ENCODE measurements at places on chromosomes 7 and 10.

DNA sequence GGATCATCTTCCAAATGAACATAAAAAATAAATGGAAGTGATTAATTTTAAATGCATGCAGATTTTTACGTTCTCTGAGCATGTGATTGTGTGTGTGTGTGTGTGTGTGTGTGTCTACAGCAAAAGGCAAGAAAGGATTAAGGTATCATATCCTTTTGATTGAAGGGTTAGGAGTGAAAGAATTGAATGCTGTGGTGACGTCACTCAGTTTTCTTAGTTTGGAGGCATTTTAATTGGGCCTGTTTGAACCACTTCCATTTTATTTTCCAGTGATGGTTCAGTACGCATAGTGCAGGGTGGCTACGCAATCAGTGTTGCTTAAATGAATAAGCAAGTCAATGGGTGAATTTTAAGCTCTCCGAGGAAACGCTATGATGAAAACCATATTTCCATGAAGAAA, 31.3 kb downstream of the TACC2 start:
- DNase-seq: no peak

DNA sequence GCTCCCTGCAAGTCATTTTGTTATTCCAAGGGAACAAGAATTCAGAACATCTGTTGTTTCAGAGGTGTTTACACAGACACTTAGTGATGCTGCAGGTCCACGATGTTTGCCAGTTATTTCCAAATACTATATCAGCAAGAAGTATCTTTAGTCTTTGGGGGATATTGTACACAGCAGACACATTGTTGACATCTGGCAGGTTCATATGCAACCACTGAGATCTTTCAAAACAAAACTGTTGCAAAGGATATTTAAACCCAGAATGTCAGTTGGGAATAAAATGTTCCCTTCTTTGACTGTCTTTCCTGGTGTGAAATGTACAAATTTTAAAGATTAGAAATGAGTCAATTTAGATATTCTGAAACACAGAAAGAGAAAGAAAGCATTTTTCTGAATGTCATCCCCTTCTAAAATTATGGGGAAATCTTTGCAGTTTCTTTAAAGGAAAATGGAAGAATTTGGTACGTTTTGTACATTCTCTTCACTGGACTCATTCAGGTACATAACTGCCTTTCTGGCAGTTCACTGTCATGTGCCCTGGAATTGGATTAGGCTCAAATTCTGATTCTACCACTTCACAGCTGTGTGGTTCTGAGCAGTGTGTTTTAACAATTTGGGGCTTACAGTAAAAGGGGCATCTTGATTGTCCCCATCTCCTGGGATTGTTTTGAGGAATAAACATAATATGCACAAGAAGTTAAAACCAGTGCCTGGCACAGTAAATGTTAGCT, 40.3 kb upstream of the CELF2 start:
- no peak for DNase-seq

DNA sequence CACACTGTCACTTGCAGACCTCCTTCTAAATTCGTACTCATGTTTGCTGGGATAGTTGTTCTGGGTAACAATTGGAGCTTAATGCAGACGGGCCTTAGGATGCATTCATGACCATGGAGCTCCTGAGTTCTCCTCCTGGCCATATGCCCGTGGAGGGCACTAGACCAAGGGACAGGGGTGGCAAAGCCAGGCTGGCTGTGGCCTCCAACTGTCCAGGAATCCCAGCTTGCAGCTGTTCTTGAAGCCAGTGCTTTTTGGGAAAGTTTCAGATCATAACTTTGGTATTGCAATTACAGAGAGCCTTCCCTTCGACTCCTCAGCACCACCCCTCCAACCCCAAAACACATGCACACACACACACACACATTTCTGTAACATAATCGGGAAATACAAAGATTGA, 30.6 kb downstream of the ANTXRL start:
- DNase-seq: no peak

GRCh38 chr7:28155964-28156363, 24.6 kb downstream of the JAZF1 start:
- no peak for DNase-seq

GRCh38 chr10:28054228-28054860, 55.5 kb upstream of the ODAD2 start:
- no peak for DNase-seq

- DNase-seq: no peak
Measured at GRCh38 chr7:144455040-144455404, 51.5 kb upstream of the NOBOX start.

DNA sequence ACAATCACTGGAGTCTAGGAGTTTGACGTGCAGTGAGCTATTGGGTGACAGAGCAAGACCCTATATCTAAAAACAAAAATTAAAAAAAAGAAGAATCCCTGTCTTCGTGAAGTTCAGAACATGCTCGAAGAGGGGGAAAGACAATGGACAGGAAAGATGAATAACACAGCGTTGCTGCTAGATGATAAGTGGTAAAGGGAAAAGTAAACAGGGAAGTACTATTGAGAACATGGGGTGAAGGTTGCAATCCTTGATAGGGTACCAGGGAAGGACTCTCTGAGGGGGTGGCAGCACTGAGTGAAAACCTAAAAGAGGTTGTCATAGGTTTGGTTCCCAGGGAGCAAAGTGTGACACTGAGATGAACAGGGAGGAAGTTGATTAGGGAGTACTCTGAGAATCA, 2.8 kb upstream of the ABRAXAS2 start:
- no peak for DNase-seq

DNA sequence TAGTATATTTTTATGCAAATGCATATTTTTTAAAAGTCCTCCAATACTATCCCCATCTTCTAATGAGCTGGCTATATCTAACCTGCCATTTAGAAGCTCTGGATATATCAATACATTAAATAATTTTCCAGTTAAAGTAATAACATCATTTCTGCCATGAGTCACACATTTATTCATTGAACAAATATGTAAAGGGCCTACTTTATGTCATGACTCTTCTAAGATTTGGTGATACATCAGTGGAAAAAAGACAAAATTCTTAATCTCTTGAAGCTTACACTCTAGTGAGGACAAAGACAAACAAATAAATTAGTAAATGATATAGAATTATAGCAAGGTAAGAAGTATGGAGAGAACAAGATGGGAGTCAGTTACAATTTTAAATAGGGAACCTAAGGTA, 716.8 kb upstream of the LRRTM3 start:
- DNase-seq: no peak

DNA sequence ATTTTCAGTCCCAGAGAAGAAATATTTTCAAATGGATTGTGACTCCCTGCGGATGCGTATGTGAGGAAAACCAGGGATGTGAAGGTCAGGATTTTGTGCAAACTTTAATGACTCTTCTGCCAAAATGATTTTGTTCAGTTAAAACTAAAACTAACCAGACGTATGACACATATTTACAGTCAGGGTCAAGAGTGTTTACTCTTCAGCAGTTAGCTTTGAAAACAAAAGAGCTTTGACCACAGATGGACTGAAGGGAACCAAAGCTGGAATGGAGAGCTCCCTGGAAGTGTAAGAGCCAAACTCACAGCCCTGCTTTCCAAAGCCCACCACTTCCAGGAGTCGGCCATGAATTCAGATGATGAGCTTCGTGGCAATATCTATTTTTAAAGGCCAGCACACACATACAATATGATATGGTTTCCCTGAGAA, 15.5 kb downstream of the SVIL start:
- no peak for DNase-seq

- DNase-seq: no peak
Measured at GRCh38 chr7:81789406-81790119, 19.7 kb upstream of the HGF start.

- DNase-seq: no peak
Measured at GRCh38 chr10:80265740-80266512, 23.5 kb downstream of the MAT1A start.

DNA sequence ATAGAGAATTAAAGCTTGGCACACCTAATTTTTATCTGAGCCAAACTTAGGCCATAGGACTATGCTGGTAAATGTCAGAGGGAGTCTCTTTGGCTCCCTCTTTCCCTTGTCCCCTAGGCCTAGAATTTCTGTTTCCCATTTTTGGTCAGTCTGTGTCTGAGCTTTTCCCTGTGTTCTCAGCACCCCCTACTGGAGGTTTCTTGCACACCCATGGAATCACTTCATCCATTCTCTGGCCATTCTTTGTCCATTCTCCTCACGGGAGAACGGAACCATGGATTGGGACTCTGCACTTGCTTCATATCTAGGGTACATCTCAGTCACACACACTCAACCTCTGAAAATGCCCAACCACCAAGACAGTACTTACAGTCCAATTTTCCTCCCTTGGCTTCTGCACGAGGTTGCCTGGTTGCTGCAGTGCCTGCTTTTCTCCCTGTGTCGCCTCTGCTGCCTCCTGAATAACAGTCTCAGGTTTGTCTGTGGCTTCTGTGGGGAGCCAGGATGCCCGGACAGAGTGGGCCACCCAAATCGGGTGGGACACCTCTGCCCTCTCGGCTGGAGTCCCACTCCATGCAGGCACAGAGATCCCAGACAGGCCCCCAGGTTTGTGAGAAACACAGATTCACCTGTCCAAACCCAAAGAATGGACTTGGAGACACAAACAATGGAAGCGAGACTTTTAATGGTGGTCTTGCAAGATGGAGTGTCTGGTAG, 35.1 kb upstream of the DNAH11 start:
- no peak for DNase-seq

DNA sequence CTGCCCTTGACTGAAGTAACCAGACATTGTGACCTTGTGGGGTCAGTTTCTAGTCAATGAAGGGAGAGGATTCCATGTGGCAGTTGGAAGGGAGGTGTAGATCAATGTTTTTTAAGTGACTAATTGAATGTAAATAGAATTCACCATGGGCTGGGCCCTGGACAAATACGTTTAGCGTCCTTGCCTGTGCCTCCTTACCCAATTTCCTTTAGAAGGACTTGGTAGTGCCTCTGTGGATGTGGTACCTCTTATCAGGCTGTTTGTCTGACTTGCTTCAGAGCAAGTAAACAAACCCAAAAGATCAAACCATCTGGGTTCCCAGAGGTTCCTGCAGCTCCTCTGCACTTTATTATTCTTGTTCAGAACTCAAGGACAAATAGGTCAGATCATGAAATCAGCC, 4.3 kb upstream of the KAT6B start:
- no peak for DNase-seq
